ENCODE measurements at places on chromosomes 7 and 10. TPM values are rescaled to one million over a fixed set of nuclear protein-coding genes. Genes with fewer than 3 reads are reported as not detected.

- DNase-seq, result no peak
- H3K4me1 ChIP-seq, result peaks cover 36% of the 10 kb centered on the region
- no peak overlapping the region for H3K4me3 ChIP-seq
These were observed 67.7 kb downstream of the HK1 start for GRCh38 chr10:69345890-69346474.

GRCh38 chr10:113007343-113007771 is 57.3 kb downstream of the TCF7L2 start:
- no peaks in the 10 kb centered on the region for H3K36me3 ChIP-seq
- H3K4me1 ChIP-seq, result peaks cover 48% of the 10 kb centered on the region
- H3K27ac ChIP-seq, result peak overlapping the region; percentile 6
- H3K27me3 ChIP-seq, result no peaks in the 10 kb centered on the region
- DNase-seq, result no peak
- no peak overlapping the region for H3K4me3 ChIP-seq

ITPRID1 gene
- total RNA-seq, result not detected

TAS2R5 gene
- 1.5 TPM for total RNA-seq
